IMR-90 (cell line): ENCODE measurements at places on chromosomes 5 and 9. TPM values are rescaled to one million over a fixed set of nuclear protein-coding genes. Genes with fewer than 3 reads are reported as not detected.

The DMGDH gene
- under 0.01 and 0.18 TPM in 2 replicates for total RNA-seq

GRCh38 chr5:159095151-159095721 lies 4.5 kb downstream of the EBF1 start:
- peaks cover 9% of the 10 kb centered on the region; the same call in 1 of the 2 replicates for H3K27me3 ChIP-seq
- no peak overlapping the region for H3K4me3 ChIP-seq

DNA sequence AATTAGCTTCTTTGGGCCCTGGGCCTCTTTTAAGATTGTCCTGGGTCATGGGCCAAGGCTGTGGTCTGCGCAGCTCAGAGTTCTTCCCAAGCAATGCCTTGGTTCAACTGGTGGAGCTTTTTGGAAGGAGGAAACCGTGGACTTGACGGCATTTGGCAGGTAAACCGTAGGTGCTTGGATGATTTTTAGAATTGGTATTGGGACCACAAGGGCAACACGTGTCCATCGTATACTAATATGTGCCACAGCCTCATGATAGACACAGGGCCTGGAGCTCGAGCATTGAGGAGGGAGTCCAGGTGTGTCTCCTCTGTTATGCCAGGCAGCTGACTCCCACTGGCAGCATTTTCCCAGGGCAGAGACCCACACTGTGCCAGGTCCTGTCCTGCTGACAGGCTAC lies 120.9 kb upstream of the PITX1 start:
- H3K27ac ChIP-seq = no peak overlapping the region
- no peak overlapping the region for H3K4me3 ChIP-seq
- peaks cover 6% of the 10 kb centered on the region; the same call in 1 of the 2 replicates for H3K4me1 ChIP-seq
- H3K36me3 ChIP-seq = no peaks in the 10 kb centered on the region
- no peaks in the 10 kb centered on the region for H3K27me3 ChIP-seq

The FBP2 gene
- total RNA-seq = not detected in 2 replicates

DNA sequence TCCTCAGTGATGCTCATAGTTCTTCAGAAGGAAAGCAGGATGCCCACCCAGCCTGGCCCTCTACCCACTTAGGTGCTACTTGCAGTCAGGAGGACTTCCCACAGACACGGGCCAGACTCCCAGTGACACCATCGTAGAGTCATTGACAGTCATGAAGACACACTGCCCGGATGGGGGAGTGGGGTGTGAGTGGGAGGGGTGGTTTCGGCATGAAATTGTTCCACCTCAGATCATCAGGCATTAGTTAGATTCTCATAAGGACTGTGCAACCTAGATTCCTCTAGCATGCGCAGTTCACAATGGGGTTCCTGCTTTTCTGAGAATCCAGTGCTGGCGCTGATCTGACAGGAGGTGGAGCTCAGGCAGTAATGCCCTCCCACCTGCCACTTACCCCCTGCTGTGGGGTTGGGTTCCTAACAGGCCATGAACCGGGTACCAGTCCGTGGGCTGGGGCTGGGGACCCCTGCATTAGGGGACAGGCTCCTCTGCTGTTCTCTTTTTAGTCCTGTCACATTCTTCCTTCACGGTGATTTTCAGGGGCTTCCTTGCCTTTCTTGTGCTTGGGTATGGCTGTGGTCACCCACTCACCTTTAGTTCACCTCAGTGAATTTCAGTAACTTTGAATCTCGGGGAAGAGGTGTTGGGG lies 88.2 kb upstream of the ANKRD55 start:
- peaks cover 8% of the 10 kb centered on the region; the same call in 1 of the 2 replicates for H3K4me1 ChIP-seq
- H3K36me3 ChIP-seq = no peaks in the 10 kb centered on the region
- H3K4me3 ChIP-seq = no peak overlapping the region

DNA sequence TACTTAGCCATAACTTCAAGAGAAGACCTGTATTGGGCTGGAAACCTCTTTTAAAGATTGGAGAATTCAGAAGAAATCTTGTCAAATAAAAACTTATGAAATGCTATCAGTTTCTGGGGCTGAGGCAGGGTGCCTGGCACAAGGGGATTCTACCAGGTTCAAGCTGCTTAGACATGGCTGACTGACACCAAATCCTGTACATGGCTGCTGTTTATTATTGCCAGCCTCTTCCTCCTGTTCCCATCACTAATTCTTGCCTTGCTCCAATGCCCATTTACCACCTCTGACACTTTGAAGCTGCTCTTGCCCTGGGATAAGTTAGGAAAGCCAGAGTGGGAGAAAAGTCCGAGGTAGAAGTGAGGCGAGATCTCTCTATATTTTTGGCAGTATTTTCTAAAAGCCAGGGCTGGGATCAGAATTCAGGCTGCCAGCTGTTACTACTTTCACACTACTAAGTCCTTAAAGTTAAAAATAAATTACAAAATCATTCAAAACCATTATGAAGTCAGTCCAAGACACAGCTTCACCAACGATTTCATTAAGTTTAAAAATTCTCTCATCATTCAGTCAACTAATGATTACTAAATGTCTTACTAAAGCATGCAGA lies 66.3 kb upstream of the TNFAIP8 start:
- no peak overlapping the region for H3K4me3 ChIP-seq
- peaks cover 13% of the 10 kb centered on the region for H3K4me1 ChIP-seq
- H3K27ac ChIP-seq = no peak overlapping the region; the same call in 1 of the 2 replicates
- no peak for DNase-seq

DNA sequence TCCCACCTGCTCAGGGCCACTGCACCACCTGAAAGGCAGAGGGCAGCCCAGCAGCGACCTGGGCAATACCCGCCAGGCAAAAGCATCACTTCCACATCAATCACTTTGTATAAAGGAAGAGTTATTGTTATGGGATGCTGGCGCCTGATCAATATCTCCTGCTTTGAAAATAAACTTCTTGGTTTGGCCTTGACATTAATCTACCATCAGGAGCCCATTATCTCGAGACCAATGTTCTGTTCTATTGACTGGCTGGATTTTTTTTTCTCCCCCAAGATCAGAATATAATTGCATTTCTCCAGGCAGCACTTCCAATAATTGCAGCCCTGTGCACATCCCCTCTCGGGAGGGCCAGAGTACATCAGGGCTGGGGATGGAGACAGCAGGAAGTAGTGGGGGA lies 44.4 kb upstream of the SAP30L start:
- H3K27me3 ChIP-seq = no peaks in the 10 kb centered on the region
- DNase-seq = no peak
- no peak overlapping the region for H3K27ac ChIP-seq

The HAVCR1 gene
- total RNA-seq = not detected in 2 replicates

- H3K27me3 ChIP-seq = no peaks in the 10 kb centered on the region
- no peak overlapping the region for H3K27ac ChIP-seq
- DNase-seq = peak; percentile 83
- peaks cover 7% of the 10 kb centered on the region for H3K4me1 ChIP-seq
These were observed 237.8 kb downstream of the PAPPA start for GRCh38 chr9:116391306-116391900.

GRCh38 chr9:95017661-95018060 lies 291.2 kb downstream of the AOPEP start:
- peaks cover 33% of the 10 kb centered on the region for H3K36me3 ChIP-seq
- H3K4me3 ChIP-seq = no peak overlapping the region
- H3K4me1 ChIP-seq = peaks cover 24% of the 10 kb centered on the region
- H3K27ac ChIP-seq = no peak overlapping the region

The LCN10 gene
- total RNA-seq = not detected in 2 replicates

DNA sequence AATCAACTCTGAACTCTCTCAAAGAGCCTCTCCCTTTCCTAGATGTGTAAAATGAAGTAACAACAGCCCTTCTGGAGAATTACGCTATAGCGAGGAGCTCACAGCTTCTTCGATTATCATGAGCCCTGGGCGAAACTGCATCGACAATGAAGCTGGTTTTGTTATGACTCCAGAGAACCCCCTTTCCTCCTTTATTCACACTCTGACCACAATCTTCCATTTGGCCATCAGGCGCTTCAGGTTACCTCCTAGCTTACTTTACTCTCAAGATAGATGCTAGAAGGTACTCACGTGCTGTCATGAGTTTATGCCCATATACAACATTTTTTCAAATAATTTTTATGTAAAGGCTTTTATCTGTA lies 362.7 kb upstream of the RFX3 start:
- peaks cover 3% of the 10 kb centered on the region; the same call in 1 of the 2 replicates for H3K36me3 ChIP-seq
- H3K27me3 ChIP-seq = no peaks in the 10 kb centered on the region
- no peak for DNase-seq

- H3K36me3 ChIP-seq = peaks cover 5% of the 10 kb centered on the region; the same call in 1 of the 2 replicates
- H3K27me3 ChIP-seq = no peaks in the 10 kb centered on the region
- H3K4me1 ChIP-seq = no peaks in the 10 kb centered on the region
- no peak overlapping the region for H3K27ac ChIP-seq
- no peak overlapping the region for H3K4me3 ChIP-seq
- DNase-seq = no peak
These were observed 4.5 kb upstream of the CDK7 start for GRCh38 chr5:69230181-69230580.

- no peak overlapping the region for H3K27ac ChIP-seq
- no peaks in the 10 kb centered on the region for H3K36me3 ChIP-seq
- no peak for DNase-seq
- H3K27me3 ChIP-seq = no peaks in the 10 kb centered on the region
These were observed 317.0 kb downstream of the ICE1 start for GRCh38 chr5:5739490-5739945.

The TOPORS gene
- 27.8 and 41.7 TPM in 2 replicates for total RNA-seq

GRCh38 chr5:482021-482420 lies 39.0 kb downstream of the EXOC3 start:
- H3K36me3 ChIP-seq = no peaks in the 10 kb centered on the region
- no peak overlapping the region for H3K27ac ChIP-seq
- H3K4me3 ChIP-seq = no peak overlapping the region
- H3K27me3 ChIP-seq = peaks cover 2% of the 10 kb centered on the region; the same call in 1 of the 2 replicates

DNA sequence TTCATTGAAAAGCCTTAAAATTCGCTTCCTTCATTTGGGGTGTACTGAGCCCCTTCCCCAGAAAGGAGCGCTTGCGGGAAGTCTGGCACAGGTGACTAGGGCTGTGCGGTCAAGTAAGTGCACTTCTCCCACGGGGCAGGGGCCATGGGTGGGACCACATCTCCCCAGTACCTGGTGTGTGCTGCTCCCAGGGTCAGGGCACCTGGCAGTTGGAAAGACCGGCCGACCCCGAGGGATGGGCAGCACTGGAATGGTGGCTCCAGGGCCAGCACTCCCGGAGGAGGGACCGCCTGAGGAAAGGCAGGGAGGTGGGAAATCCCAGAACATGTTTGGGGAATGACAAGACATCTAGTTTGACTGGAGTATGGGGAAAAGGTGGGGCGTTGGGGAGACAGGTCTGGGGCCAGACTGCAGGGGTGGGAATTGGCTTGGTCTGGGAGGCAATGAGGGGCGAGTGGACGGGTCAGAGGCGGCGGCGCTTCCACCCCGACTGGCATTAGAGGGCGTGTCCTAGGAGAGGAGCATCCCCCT lies 727 bp upstream of the GLIPR2 start:
- H3K4me1 ChIP-seq = peaks cover 17% of the 10 kb centered on the region
- DNase-seq = no peak
- H3K27ac ChIP-seq = no peak overlapping the region; the same call in 1 of the 2 replicates
- H3K4me3 ChIP-seq = peak overlapping the region; percentile 78
- no peaks in the 10 kb centered on the region for H3K27me3 ChIP-seq
- peaks cover 3% of the 10 kb centered on the region; the same call in 1 of the 2 replicates for H3K36me3 ChIP-seq

GRCh38 chr9:130421802-130422276 lies 22.9 kb upstream of the ASS1 start:
- H3K27ac ChIP-seq = peak overlapping the region; percentile 21; the same call in 1 of the 2 replicates
- peak; percentile 91 for DNase-seq

The ANKRD31 gene
- total RNA-seq = under 0.01 TPM in 2 replicates

- no peak overlapping the region for H3K4me3 ChIP-seq
- no peaks in the 10 kb centered on the region for H3K27me3 ChIP-seq
- no peaks in the 10 kb centered on the region for H3K36me3 ChIP-seq
- no peak overlapping the region for H3K27ac ChIP-seq
- DNase-seq = peak; percentile 28
- no peaks in the 10 kb centered on the region for H3K4me1 ChIP-seq
These were observed 156.4 kb downstream of the EFNA5 start for GRCh38 chr5:107514305-107514704.

The SGCD gene
- 10.6 TPM in 2 replicates for total RNA-seq

DNA sequence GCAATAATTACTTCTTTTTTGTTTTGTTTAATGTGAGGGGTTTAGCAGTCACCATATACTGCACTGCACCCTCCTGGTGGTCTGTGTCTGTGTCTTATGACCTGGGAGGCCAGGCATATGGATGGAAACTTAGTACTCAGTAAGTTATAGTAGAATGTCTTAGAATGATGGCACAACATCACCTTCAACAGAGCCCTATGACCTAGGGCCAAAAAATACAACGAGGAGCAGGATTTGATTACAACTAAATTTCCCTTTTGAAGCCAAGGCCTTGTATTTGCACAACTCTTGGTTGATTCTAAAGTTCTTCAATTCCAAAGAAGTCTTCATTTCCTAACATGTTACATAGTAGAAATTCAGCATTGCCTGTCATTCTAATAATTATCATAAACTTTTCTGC lies 422.1 kb upstream of the PIK3R1 start:
- H3K27me3 ChIP-seq = no peaks in the 10 kb centered on the region
- no peaks in the 10 kb centered on the region for H3K4me1 ChIP-seq
- H3K4me3 ChIP-seq = no peak overlapping the region
- H3K27ac ChIP-seq = no peak overlapping the region
- DNase-seq = no peak
- H3K36me3 ChIP-seq = no peaks in the 10 kb centered on the region

- peaks cover 22% of the 10 kb centered on the region for H3K36me3 ChIP-seq
- no peak overlapping the region for H3K4me3 ChIP-seq
- no peaks in the 10 kb centered on the region for H3K27me3 ChIP-seq
- no peak for DNase-seq
These were observed 53.4 kb downstream of the AQP7 start for GRCh38 chr9:33348998-33349397.

The STOM gene
- total RNA-seq = 84.8 and 103 TPM in 2 replicates
